Esophagus mucosa (tissue), 1 donor: ENCODE measurements at places on chromosomes 1 and 21. TPM values are rescaled to one million over a fixed set of nuclear protein-coding genes. Genes with fewer than 3 reads are reported as not detected.

Gene NBPF3
- 6.7 TPM for total RNA-seq

Gene HTR1D
- total RNA-seq = not detected

Gene CHI3L2
- total RNA-seq = 7.7 TPM

Gene AADACL3
- total RNA-seq = not detected

Gene MTARC1
- 6.1 TPM for total RNA-seq

Gene NUF2
- total RNA-seq = 8.6 TPM

Gene HMGN1
- 213 TPM for total RNA-seq

Gene HSD3B1
- total RNA-seq = not detected

Gene OR6N1
- not detected for total RNA-seq

Gene RNF223
- total RNA-seq = 22.3 TPM

Gene CELA3A
- not detected for total RNA-seq

DNA sequence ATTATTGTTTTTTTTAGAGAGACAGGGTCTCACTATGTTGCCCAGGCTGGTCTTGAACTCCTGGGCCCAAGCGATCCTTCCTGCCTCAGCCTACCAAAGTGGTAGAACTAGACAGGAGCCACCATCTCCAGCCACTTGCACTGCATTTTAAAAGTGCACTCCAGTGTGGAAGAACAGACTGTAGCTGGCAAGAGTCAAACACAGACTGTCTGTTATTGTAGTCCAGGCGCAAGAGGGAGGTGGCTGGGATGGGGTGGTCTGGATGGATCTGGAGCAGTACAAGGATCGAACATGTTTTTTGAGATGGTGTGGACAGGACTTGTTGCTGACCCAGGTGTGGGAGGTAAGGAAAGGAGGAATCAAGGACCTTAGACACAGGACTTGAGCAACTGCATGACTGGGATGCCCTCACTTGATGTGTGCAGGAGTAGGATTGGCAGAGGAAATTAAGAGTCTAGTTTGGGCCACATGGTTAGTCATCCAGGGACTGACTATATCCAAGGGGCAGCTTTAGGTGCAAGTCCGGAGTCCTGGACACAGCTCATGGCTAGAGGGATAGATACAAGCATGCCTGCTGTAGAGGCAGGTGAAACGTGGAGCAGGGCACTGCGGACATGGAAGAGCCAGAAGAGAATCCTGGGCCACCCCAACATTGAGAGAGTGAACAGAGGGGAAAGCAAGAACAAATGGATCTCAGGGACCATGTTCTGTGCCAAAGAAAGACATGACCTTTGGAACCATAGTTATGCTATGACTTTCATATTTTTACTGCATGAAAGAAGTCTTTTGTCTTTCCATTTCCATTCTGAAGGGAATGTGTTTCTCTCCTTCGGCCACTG is 42.0 kb downstream of the ELK4 start:
- no peak for ATAC-seq

GRCh38 chr1:243507001-243507671 is 251.3 kb downstream of the SDCCAG8 start:
- ATAC-seq = no peak

DNA sequence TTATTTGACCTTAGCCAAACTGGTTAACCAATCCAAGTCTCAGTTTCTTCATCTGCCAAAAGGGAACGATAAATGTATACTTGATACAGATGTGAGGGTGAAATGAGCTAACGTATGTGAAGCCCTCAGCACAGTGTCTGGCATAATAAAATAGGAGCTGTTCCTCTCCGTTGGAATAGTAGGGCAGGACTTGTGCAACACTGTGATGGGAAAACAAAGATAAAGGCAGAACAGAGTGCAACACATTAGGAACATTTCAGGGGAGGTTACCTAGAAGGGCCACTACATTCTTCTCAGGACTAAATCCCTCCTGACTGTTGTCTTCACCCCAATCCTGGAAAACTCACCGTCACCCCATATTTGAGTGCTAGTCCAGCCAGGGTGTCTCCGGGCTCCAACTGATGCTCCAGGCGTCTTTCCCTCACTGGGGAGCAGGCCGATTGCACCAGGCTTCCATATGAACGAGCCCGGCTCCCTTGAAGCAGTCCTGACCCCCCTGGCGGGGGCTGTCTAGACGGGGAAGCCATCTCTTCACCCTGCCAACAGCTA is 896 bp downstream of the LYSMD1 start:
- ATAC-seq = peak; percentile 20

DNA sequence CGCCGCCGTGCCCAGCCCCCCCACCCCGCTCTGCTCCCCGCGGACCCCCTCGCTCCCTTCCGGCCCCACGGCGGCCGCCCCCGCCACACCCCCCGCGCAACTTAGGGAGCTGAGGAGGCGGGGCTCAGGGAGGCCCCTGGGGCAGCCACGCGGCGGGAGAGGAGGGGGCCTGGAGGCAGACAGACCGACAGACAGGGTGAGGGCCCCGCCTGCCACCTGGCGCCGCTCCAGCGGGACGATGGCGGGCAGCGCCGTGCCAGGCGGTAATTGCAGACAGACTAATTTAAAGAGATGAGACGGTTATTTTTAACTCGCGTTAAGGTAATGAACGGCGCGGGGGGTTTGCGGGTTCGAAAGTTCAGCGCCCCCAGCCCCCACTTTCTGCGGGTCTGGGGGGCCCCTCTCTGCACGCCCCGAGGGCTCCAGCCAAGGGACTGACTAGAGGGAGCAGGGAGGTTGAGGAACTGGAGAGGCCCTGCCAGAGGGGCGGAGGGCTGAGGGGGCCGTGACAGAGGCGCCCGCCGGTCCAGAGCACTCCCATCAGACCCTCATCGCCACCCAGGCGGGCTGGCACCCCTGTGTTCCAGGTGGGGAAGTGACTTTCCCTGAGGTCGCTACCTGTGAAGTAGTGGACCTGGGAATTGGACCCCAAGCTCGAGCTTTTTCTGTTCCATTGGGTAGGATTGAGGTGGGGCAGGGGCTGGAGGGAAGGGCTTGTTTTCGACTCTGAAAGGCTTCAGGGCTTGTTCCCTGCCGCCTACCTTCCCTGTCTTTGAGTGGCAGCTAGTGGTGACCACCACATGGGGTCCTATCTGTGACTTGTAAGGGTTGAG is 5.4 kb downstream of the FOXO6 start:
- no peak for ATAC-seq

DNA sequence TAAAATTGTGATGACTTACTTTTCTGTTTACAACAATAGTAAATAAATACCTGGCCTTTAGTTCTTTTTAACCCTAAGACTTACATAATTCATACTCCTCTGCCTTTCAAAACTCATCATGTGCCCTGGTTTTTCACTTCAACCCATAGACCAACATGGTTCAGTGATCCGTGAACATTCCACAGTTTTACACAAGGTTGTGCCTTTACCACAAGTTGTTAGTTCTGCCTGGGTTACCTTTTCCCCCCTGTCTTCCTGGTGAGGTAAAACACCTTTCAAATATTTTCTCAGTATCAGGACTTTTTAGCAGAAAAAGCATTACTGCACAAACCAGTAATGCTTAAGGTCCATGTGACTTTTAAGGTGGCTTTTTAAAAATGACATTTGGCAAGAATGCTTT is 1466.4 kb downstream of the PLA2G4A start:
- no peak for ATAC-seq

GRCh38 chr1:224894915-224895314 is 34.6 kb upstream of the DNAH14 start:
- no peak for ATAC-seq

- no peak for ATAC-seq
Measured at GRCh38 chr1:67743072-67743725, 58.2 kb downstream of the GADD45A start.

DNA sequence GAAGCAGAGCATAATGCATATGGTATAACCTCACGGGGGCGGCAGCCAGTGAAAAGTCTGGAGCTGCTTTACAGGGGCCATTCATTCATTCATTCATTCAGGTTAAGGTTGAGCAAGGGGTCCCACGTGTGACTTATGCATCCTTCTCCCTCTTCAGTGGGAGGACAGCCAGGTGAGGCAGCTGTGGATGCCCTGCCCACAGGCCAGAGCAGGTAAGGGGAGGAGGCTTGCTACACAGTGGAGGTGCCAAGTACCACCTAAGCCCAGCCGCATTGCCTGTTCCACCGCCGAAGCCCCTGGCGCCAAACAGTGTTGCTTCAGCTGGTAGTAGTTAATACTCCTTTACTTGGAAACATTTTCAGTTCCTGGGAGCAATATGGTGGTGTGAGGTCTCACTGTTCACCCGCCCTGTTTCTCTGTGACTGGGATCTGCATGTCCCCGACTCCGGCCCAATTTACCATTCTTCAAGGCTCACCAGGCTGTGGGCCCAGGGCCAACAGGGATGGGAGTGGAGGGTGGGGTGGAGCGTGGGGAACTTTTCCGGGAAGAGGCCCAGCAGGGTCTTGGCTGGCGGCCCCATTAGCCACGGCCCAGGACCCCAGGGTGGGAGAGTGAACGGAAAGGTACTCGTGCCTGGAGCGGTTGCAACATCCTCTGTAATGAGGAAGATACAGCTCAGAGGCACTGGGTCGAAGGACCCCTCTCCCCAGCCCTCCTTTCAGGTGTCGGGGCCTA is 722 bp upstream of the PODN start:
- no peak for ATAC-seq

- peak; percentile 74 for ATAC-seq
Measured at GRCh38 chr1:107691540-107691939, 273.4 kb downstream of the VAV3 start.

- no peak for ATAC-seq
Measured at GRCh38 chr1:63855942-63856341, 82.1 kb downstream of the ROR1 start.

DNA sequence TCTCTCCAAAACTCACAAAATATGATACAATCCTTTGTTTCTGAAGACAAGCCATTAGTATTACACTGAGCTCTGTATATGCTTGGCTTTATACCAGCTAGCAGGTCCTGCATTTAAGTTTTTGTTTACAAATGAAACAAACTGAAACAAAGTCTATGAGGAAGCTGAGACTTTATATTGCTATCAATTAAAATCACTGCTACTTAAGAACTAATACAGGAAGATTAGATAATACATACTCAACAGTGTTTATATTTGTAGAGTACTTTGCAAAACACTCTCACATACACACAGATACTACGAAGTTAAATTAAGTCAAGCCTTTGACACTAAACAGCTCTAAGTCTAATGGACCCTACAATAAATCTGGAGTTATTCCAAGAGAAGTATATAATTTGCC is 247.4 kb downstream of the CRB1 start:
- no peak for ATAC-seq

- ATAC-seq = no peak
Measured at GRCh38 chr1:66618390-66618789, 84.4 kb downstream of the SGIP1 start.

DNA sequence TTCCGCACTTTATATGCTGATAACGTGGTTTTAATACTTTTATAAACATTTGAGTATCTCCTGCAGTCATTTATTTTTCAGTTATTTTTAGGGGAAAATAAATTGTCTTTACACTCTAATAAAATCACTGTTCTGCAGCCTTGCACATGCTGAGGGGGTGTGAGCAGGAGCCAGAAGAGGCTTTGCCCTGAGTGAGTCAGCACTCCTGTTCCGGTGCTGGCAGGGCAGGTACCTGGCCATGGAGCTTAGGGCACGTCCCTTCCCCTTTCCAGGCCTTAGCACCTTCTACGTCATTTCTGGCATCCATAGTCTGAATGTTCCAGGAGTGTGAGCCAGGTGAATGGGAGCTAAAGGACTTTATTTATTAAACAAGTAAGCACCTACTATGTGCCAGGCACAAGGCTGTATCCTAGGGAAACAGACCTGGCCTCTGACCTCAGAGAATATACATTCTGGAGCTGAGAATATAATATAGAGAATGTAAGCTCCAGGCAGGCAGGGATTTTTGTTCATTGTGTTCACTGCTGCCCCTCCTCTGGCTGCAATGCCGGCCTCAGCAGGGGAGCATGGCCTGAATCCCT is 402.9 kb downstream of the PTPRU start:
- ATAC-seq = peak; percentile 87

- ATAC-seq = no peak
Measured at GRCh38 chr1:81437213-81437612, 363.5 kb upstream of the ADGRL2 start.

DNA sequence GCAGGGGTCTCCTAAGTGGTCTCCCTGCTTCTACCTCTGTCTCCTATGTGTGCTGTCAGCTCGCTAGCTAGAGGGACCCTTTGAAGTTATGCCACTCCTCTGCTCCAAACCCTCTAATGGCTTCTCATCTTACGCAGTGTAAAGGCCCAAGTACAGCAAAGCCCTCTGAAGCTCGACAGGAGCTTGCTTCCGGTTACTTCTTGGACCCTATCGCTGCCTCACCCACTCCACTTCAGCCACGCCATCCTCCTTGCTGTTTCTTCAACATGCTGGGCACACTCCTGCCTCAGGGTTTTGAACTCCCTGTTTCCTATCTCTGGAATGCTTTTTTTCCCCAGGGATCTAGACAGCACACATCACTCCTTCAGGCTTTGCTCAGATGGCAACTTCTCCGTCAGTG is 102.3 kb upstream of the F3 start:
- no peak for ATAC-seq

- no peak for ATAC-seq
Measured at GRCh38 chr1:14842891-14843290, 244.4 kb downstream of the KAZN start.

- ATAC-seq = no peak
Measured at GRCh38 chr1:202016022-202016810, 5.8 kb downstream of the ELF3 start.

- ATAC-seq = no peak
Measured at GRCh38 chr1:151684128-151684527, 32.5 kb downstream of the CELF3 start.

DNA sequence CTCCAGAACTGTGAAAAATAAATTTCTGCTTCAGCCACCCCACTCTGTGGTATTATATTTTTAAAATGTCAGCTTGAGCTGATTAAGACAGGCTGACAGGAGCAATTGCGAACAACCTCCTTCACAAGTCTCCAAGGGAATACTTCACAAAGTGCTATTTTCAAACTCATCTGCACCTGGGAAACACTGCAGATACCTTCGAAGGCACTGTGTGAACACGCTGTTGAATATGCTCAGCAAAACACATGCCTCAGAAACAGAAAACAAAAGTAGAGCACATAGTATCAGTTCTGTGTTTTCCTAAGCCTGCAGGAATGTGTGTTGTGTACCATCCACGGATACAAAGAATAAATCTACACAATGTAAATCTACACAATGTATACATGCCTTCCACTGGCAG is 10.6 kb downstream of the TSPAN2 start:
- ATAC-seq = no peak

DNA sequence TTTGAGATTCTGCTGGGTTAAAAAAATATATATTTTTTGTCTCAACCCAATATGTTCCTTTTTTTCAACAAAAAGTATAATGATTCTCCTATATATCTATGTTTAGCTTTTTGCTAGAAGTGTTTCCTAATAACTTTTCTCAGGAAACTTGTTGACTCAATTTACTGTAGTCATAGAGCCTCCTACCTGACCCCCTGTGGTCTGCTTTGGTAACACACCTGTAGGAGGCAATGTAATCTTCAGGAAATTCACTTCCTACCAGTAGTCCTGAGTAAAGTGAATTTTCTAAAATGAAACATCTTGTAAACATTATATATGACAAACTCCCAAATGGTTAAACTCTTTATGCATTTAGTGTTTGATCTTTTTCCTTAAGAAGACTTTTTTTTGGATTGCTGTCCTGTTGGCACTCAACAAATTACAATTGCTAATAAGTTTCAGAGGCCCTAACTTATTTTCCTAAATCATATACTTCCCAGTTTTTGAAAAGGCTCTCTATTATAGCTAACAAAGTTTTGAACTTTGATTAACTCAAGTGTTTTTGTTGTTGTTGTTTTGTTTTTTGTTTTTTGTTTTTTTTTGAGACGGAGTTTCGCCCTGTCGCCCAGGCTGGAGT is 118.3 kb downstream of the OLFML2B start:
- peak; percentile 73 for ATAC-seq

GRCh38 chr1:42888013-42888633 is 41.7 kb downstream of the ZNF691 start:
- no peak for ATAC-seq
